ENCODE measurements at places on chromosomes 11 and 22. TPM values are rescaled to one million over a fixed set of nuclear protein-coding genes. Genes with fewer than 3 reads are reported as not detected.

GRCh38 chr11:116109228-116109627 lies 605.0 kb upstream of the CADM1 start:
- H3K27me3 ChIP-seq, result peaks cover 9% of the 10 kb centered on the region
- peak; percentile 39 for DNase-seq
- H3K4me1 ChIP-seq, result peaks cover under 1% of the 10 kb centered on the region
- no peak overlapping the region for H3K27ac ChIP-seq

MS4A15 gene
- not detected for total RNA-seq

DNA sequence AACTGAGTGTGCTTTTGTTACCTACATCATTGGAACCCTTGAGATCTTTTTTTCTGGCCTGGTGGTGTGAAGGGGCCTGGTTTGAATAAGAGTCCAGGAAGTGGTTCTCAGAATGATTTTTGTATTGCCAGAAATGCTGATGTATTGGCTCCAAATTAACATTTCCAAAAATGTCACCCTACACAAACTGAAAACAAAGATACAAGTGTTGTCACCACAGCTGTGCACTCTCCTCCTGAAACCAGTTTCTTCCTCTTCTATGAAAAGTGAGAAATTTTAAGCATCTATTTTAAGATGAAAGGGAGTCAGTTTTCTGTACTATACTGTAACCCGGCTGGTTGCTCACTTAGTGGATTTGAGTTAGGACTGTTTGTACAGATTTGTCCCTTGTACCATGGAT lies 218.8 kb downstream of the PGR start:
- no peak overlapping the region for H3K27ac ChIP-seq
- no peaks in the 10 kb centered on the region for H3K27me3 ChIP-seq
- H3K36me3 ChIP-seq, result peaks cover 49% of the 10 kb centered on the region

GRCh38 chr11:4202749-4203148 lies 108.2 kb downstream of the RRM1 start:
- H3K4me1 ChIP-seq, result peaks cover 4% of the 10 kb centered on the region
- no peak for DNase-seq
- H3K27ac ChIP-seq, result no peak overlapping the region
- H3K4me3 ChIP-seq, result no peak overlapping the region

GRCh38 chr11:27254744-27255446 lies 108.1 kb downstream of the CCDC34 start:
- H3K36me3 ChIP-seq, result no peaks in the 10 kb centered on the region
- H3K4me1 ChIP-seq, result no peaks in the 10 kb centered on the region
- no peak overlapping the region for H3K27ac ChIP-seq
- H3K4me3 ChIP-seq, result no peak overlapping the region
- DNase-seq, result no peak

GRCh38 chr22:26906464-26906863 lies 249.1 kb downstream of the MIAT start:
- H3K4me1 ChIP-seq, result no peaks in the 10 kb centered on the region
- no peak overlapping the region for H3K4me3 ChIP-seq
- H3K27me3 ChIP-seq, result peaks cover 30% of the 10 kb centered on the region
- H3K36me3 ChIP-seq, result no peaks in the 10 kb centered on the region

LPXN gene
- total RNA-seq, result 2.7 TPM

GRCh38 chr11:2270322-2271076 lies at the start of gene ASCL2:
ASCL2 (minus strand) TSS chr11:2270588; CDS start chr11:2270332, 256 bp downstream.
- H3K27me3 ChIP-seq, result peaks cover 100% of the 10 kb centered on the region
- H3K4me1 ChIP-seq, result no peaks in the 10 kb centered on the region
- H3K4me3 ChIP-seq, result peak within 1 kb of the TSS; percentile 60
- DNase-seq, result no peak
- H3K36me3 ChIP-seq, result no peaks in the 10 kb centered on the region

- peak overlapping the region; percentile 81 for H3K4me3 ChIP-seq
- peaks cover 3% of the 10 kb centered on the region for H3K4me1 ChIP-seq
- no peaks in the 10 kb centered on the region for H3K36me3 ChIP-seq
- DNase-seq, result peak; percentile 91
Observed at GRCh38 chr11:17352950-17353820, 1.6 kb downstream of the NCR3LG1 start.

GRCh38 chr11:88101881-88102597 lies 73.2 kb downstream of the RAB38 start:
- H3K36me3 ChIP-seq, result no peaks in the 10 kb centered on the region
- no peaks in the 10 kb centered on the region for H3K27me3 ChIP-seq
- no peak overlapping the region for H3K4me3 ChIP-seq
- no peak for DNase-seq

SERPING1 gene
- 67.8 TPM for total RNA-seq

DNA sequence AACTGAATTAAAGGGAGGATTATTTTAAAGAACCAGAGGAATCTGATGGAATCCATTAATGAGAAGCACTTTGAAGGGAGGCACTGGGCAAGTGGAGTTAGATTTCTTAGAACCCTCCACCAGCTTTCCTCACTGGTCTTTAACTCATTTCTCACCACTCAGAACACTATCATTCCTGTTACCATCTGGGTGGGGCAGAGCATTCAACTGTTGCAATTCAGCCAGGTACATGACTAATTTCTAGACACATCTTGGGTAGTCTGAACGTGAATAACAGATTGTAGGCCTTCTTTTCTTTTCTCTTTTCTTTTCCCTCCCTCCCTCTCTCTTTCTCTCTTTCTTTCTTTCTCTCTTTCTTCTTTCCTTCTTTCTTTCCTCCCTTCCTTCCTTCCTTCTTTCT lies 15.5 kb upstream of the MMP1 start:
- DNase-seq, result no peak
- no peaks in the 10 kb centered on the region for H3K36me3 ChIP-seq
- H3K27me3 ChIP-seq, result no peaks in the 10 kb centered on the region

- peaks cover 43% of the 10 kb centered on the region for H3K36me3 ChIP-seq
- H3K4me1 ChIP-seq, result no peaks in the 10 kb centered on the region
- no peak for DNase-seq
Observed at GRCh38 chr11:119306373-119306890, 10.5 kb downstream of the MCAM start.

OR51B6 gene
- total RNA-seq, result not detected

SLC15A3 gene
- 1.6 TPM for total RNA-seq

- H3K4me1 ChIP-seq, result no peaks in the 10 kb centered on the region
- peak; percentile 63 for DNase-seq
- H3K27ac ChIP-seq, result no peak overlapping the region
- no peaks in the 10 kb centered on the region for H3K27me3 ChIP-seq
Observed at GRCh38 chr11:87926250-87926970, 248.8 kb downstream of the RAB38 start.

MACROD1 gene
- 23.0 TPM for total RNA-seq

- no peak overlapping the region for H3K27ac ChIP-seq
- H3K27me3 ChIP-seq, result no peaks in the 10 kb centered on the region
- H3K4me1 ChIP-seq, result no peaks in the 10 kb centered on the region
- H3K36me3 ChIP-seq, result no peaks in the 10 kb centered on the region
- H3K4me3 ChIP-seq, result no peak overlapping the region
Observed at GRCh38 chr22:48319321-48320047, 1508.2 kb downstream of the BRD1 start.

OR5B12 gene
- not detected for total RNA-seq

STIP1 gene
- 257 TPM for total RNA-seq

- no peaks in the 10 kb centered on the region for H3K36me3 ChIP-seq
- H3K27me3 ChIP-seq, result no peaks in the 10 kb centered on the region
- no peak overlapping the region for H3K27ac ChIP-seq
- no peaks in the 10 kb centered on the region for H3K4me1 ChIP-seq
Observed at GRCh38 chr11:10429526-10429925, 25.5 kb upstream of the AMPD3 start.

- no peaks in the 10 kb centered on the region for H3K36me3 ChIP-seq
- H3K4me3 ChIP-seq, result no peak overlapping the region
- peaks cover 22% of the 10 kb centered on the region for H3K4me1 ChIP-seq
- no peak for DNase-seq
- H3K27me3 ChIP-seq, result peaks cover 11% of the 10 kb centered on the region
Observed at GRCh38 chr11:65793144-65793581, 6.3 kb downstream of the OVOL1 start.

- H3K27ac ChIP-seq, result no peak overlapping the region
- H3K4me1 ChIP-seq, result no peaks in the 10 kb centered on the region
Observed at GRCh38 chr11:125102510-125102909, 8.9 kb downstream of the TMEM218 start.

TMEM191B gene
- 4.6 TPM for total RNA-seq

USP35 gene
- total RNA-seq, result 8.6 TPM

DNA sequence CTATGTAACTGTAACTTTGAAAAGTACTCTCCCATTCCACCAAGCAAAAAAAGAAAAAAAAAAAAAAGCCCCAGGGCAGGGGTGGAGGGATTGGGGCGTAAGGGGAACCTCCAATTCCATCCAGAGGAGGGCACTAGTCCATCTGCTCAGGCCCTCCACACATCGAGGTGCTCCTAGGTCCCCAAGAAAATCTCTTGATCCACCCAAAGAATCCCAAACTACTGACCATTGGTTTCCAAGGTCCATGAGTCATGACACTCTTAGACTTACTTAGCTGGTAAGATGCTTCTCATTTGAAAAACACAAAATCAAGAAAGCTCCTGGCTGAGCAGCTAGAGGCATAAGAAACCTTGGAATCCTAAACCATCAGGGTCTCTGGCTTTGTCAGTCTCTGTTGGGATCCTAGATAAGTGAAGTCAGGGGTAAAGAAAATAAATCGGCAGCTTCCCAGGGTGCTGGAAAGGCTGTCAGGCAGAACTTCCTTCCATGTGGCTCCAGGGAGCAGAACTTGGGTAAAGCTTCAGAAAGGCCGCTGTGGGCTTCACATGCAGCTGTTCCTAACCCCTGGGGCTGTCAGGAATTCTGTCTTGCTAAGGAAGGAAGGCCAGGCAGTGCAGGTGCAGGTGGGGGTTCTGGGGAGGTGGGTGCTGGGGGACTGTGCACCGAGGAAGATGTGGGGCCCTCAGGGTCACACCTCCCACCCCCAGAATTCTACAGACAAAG lies 49.4 kb upstream of the ADA2 start:
- peak overlapping the region; percentile 70 for H3K4me3 ChIP-seq
- H3K36me3 ChIP-seq, result no peaks in the 10 kb centered on the region
- peak overlapping the region; percentile 58 for H3K27ac ChIP-seq

MAP6 gene
- 4.2 TPM for total RNA-seq

- H3K4me1 ChIP-seq, result peaks cover 9% of the 10 kb centered on the region
- DNase-seq, result peak; percentile 75
- H3K4me3 ChIP-seq, result peak overlapping the region; percentile 82
- H3K27me3 ChIP-seq, result peaks cover 19% of the 10 kb centered on the region
- H3K27ac ChIP-seq, result no peak overlapping the region
Observed at GRCh38 chr11:561148-562003, 606 bp downstream of the RASSF7 start.

GRCh38 chr11:8768625-8769333 lies 86.2 kb downstream of the RPL27A start:
- H3K4me1 ChIP-seq, result peaks cover 14% of the 10 kb centered on the region
- H3K27me3 ChIP-seq, result no peaks in the 10 kb centered on the region
- H3K4me3 ChIP-seq, result no peak overlapping the region
- H3K27ac ChIP-seq, result no peak overlapping the region

CARD18 gene
- not detected for total RNA-seq

DNA sequence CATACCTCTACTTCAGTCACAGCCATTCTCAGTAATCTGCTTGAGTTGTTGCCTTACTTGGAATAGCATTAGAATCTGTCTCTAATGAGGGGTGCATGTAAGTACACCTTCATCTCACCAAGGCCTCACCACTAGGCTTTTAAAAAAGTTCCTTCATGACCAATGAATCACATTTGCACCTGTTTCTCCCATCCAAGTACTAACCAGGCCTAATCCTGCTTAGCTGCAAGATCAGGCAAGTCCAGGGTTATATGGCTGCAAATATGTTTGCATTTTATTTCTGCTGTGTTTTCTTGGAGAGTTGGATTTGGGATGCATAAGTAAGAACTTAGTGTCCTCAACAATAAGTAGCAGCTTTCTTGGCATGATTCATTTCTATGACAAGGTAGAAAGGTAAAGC lies 66.9 kb downstream of the BBOX1 start:
- H3K4me3 ChIP-seq, result no peak overlapping the region
- H3K4me1 ChIP-seq, result no peaks in the 10 kb centered on the region
- no peaks in the 10 kb centered on the region for H3K36me3 ChIP-seq
- no peak overlapping the region for H3K27ac ChIP-seq
- no peaks in the 10 kb centered on the region for H3K27me3 ChIP-seq

CHKA gene
- total RNA-seq, result 25.2 TPM

DNA sequence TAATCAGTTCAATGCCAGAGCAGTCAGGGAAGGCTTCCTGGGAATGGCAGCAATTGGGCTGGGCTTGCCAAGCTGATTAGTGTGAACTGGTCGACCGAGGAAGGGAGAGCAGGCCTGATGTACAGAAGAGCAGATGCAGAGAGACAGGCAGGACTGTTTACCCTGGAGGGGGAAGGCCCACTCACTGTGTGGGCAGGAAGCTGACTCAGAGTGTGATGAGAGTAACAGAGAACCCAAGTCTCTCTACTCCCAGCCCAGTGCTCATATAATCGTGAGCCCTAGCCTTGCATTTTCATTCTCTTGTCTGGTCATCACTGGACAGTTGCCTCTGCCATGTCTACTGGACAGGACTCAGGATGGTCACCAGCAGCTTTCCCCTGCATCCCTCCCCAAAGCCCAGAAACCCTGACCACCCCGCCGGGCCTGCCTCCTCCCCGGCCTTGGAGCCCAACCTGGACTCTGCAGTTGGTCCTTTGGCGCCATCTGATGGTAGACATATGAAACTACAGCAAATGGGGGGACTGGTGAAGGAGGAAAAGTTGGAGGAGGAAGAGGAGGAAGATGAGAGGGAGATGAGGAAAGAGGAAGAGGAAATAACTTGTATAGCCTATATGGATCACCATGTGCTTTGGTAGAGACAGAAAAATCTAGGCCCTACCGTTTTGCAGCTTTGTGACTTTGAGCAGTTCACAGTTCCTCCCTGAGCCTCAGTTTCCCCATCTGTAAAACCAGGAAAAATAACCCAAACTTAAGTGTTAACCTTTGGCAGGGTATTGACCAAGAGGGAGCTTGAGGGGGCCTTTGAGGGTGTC lies 43.4 kb upstream of the PRDM11 start:
- no peak overlapping the region for H3K27ac ChIP-seq
- no peaks in the 10 kb centered on the region for H3K36me3 ChIP-seq
- no peaks in the 10 kb centered on the region for H3K4me1 ChIP-seq
- DNase-seq, result peak; percentile 84
- peaks cover 5% of the 10 kb centered on the region for H3K27me3 ChIP-seq

- no peaks in the 10 kb centered on the region for H3K4me1 ChIP-seq
- peak within 1 kb of the TSS; percentile 85 for H3K27ac ChIP-seq
- H3K36me3 ChIP-seq, result peaks cover 16% of the 10 kb centered on the region
- peak within 1 kb of the TSS; percentile 78 for H3K4me3 ChIP-seq
- no peaks in the 10 kb centered on the region for H3K27me3 ChIP-seq
- peak; percentile 90 for DNase-seq
Observed at GRCh38 chr11:67303132-67303834, at the start of gene SSH3. SSH3 (plus strand) TSS chr11:67303530; CDS start chr11:67303626, 96 bp downstream.
